ENCODE measurements at places on chromosomes 2 and 18.
A peak's percentile ranks its signal among the peaks of the same experiment; 100 is the strongest.

GRCh38 chr2:207944979-207945600 lies 80.2 kb downstream of the PLEKHM3 start:
- no peak for DNase-seq

GRCh38 chr2:70759446-70759845 lies 8.6 kb downstream of the ADD2 start:
- DNase-seq, result no peak

GRCh38 chr2:43465234-43465633 lies 130.6 kb downstream of the THADA start:
- DNase-seq, result no peak

- peak; percentile 25 for DNase-seq
These were observed 167.1 kb downstream of the ZFP36L2 start for GRCh38 chr2:43059183-43059897.

DNA sequence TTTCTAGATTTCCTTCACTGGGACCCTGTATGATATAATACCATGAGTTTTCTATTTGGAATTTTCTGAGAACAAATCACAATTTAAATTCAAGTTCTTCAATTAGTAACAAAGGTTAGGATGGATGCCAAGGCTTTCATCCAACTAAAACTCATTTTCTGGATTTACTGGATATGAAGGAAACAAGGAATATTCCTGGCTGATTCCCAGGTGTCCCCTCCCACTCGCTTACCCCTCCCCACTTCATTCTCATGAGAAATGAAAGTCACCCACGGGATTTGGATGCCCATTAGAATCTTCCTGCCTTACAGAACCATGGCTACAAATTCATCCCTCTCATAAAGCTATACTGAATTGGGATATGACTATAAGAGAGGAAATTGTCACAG lies 40.0 kb downstream of the RNU4ATAC start:
- DNase-seq, result no peak

DNA sequence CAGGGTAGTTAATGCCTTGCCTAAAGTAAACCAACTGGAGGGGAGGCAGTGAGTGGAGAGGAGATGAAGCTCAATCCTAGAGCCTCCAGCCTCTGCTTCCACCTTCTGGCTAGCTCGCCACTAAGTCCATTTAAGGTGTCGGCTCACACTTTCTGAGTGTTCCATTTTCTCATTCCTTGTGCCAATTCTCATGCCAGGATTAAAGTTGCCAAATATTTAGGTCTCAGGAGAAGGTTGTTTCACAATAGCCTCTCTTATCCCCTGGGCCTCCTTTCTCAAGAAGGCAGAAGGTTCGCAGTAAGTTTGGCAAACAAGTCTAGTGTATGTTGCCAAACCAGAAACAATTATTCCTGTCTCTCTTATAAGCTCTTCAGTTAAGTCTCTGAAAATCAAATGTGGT lies 57.2 kb downstream of the TACR1 start:
- DNase-seq, result no peak

DNA sequence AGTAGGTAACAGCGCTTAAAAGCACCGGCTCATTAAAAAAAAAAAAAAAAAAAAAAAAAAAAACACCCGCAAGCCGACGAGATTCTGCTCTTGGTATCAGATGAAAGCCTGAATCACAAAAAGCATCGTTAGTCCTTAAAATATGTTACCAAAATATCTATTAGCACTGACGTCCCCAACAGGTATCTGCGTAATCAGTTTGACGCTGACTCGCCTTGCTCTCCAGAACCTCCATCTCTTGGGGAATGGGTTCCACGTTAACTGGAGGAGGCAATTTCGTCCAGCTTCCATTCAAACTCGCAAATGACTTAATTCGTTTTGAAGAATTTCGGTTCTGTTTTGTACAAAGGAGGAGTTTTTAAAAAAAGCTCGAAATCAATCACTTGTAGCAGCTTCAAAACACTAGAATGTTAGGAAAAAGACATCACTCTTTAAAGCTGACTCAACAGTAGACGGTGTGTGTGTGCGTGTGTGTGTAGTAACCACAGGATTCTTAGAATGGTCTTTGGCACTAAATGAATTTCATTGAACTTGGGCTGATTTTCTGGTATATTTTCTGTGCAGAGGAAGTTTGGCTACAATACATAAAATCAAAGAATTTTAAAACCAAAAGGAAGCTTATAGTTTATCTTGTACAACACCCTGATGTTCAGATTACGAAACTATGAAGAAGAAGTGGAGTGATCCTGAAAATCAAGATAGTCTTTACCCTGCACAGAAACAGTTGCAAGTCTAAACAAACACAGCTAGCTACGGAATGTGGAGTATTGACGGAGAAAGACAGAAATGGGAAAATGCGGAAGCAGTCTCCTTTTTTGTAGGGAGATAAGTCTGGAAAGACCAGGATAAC lies 1.1 kb upstream of the PGAP1 start:
- DNase-seq, result peak; percentile 15

- no peak for DNase-seq
These were observed 91.2 kb upstream of the ALPP start for GRCh38 chr2:232287316-232287715.

DNA sequence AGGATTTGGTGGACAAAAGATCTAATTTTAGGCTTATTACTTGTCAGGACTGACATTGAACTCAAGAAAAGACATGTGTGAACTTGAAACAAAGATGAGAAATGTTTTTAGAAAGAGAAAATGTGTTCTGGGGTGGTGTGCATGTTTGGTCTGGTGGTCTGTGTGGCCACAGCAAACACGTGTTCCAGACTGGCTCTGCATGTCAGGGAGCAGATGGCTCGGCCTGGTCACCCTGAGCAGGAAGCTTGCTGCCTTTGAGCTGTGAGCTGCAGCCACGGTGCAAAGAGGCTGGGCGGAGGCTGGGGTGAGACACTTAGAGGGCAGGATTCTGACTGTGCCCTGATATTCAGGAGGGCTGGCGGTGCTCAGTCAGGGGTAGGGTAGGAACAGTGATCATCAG lies 186.1 kb downstream of the CTIF start:
- no peak for DNase-seq

- DNase-seq, result no peak
These were observed 62.9 kb downstream of the ACKR3 start for GRCh38 chr2:236632295-236633218.

GRCh38 chr18:35939138-35939537 lies 33.3 kb upstream of the RMP24 start:
- DNase-seq, result no peak

DNA sequence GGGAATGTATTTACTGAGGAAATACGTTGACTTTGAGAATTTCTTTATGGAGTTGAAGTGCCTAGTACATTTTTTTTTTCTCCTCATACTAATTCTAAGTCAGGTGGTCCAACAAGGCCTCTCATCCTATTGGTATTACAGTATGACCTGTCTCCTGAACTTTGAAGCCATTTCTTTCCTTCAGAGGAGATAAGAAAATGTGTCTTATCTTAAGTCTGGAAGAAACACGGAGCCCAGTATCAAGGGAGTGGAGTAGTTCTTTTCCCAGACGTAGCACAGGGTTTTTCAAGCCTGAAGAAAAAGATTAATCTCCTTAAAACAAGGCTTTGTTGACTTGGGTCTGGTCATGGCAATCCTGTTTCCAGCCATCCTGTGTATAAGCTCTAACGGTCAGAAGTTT lies 11.6 kb upstream of the CPS1 start:
- DNase-seq, result no peak

DNA sequence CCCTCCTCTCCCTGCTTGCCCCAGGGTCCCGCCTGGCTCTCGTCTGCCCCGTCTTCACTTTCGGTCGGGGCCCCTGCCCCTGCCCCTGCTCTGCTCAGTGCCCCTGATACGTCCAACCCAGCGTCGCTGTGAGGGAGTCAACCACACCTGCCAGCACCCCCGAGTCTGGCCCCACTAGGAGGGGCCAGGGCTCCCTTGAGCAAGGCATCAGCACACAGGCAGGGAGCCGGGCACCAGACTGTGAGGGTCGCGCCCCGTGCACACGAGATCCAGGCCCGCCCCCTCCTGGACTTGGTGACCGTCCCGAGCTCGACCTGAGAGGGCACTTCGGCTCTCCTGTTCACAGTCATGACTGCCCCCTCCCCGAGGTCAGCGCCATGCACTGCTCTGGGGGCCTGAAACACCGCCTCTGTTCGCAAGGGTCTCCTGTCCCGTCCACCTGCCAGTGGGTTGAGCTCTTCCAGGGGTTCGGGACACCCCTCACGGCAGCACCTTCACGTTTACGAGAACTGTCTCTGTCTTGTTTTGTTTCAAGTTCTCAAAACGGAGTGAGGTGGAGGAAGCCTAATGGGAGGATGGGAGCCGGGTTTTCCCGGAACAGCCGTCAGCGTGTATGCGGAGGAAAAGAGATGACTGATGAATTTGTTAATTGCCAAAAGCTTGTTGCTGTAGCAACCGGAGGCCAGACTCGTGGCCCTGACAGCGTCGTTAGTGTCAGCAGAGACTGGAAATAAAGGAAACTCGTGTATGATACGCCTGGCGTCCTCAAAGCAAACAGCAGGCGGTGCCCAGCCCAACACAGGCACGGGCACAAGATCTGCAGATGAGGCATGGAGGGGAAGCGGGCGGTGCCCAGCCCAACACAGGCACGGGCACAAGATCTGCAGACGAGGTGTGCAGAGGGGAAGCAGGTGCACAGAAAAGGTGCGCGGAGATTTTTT lies 48.2 kb upstream of the KCNG2 start:
- DNase-seq, result no peak

- DNase-seq, result no peak
These were observed 9.8 kb upstream of the ERBB4 start for GRCh38 chr2:212548455-212548819.

- DNase-seq, result no peak
These were observed 27.3 kb downstream of the LPIN2 start for GRCh38 chr18:2985628-2986027.

GRCh38 chr18:74248595-74248994 lies 43.2 kb downstream of the CYB5A start:
- no peak for DNase-seq

GRCh38 chr2:98749066-98749450 lies 18.1 kb upstream of the MGAT4A start:
- no peak for DNase-seq

DNA sequence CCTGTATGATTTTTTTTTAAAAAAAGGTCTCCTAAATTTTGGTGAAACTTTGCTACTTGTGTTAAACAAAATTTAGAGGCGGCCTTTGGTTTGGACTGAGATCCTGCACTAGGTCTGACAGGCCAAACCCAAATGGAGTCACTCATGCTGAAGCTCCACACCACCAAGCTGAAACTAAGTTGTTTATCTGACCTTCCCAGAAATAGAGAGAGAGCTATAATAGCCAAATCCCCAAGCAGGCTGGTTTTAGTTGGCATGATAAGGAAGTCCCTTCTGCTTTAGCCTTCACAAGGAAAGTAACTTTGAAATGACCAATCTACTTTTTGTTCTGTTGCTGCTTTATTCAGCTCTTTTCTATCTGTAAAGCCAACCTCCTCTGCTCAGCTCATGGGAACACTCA lies 17.1 kb upstream of the THUMPD2 start:
- DNase-seq, result no peak

- DNase-seq, result no peak
These were observed 56.5 kb downstream of the BCL11A start for GRCh38 chr2:60496956-60497355.

DNA sequence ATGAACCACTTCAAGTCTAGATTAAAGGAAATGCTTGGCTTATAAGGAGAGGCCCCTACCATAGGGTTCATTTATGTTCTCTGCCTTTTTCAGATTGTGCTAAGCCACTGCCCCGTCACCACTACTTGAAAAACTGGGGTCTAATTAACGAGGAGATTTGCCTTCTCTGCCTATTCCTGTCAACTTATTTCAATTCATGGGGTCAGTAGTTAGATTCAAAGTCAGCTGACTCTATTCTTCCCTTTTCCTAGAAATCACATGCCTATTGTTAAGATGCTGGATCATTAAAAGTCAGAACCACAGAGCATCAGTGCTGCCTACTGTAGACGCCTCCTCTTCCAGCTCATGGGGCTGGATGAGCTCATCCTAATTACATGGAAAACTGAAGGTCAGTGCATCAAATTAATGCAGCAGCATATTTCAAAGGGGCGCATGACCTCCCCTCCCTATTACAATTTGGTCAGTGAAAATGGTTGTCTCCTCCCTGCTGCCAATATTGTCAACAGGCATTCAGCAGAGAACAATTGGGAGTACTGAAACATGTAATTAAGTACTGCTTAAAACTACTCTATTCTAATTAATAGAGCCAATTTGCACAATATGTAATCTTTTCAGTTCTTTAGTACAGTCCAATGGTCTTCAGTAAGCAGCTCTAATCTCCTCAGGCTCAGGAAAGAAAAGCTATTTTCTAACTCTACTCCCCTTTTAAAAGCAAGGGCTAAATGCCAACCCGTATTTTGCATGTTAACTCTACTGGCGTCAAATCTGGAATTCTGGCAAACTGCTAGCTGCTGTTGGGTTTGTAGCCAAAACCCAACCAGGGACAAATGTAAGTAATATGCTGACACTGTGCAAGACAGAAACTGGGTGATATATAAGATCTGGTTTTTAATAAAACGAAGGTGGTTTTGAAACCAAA lies 117.4 kb upstream of the ITGB6 start:
- DNase-seq, result no peak

DNA sequence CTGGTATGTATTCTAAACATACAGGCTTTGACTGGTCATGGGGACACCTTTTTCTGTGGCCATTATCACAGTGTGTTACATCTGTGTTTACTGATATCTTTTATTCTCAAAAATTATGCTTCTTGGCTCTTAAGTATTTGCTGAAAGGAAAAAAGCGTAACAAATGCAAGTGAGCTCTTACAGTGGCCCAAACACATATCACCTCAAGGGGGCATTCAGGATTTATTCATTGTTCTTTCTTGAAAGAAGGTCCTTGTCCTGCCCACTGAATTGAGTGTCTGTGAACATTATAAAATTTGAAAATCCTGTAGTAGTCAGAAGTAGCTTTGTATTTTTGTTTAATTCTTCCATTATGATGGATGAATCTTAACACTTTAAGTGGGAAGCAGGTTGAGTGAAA lies 454.5 kb downstream of the XIRP2 start:
- no peak for DNase-seq

DNA sequence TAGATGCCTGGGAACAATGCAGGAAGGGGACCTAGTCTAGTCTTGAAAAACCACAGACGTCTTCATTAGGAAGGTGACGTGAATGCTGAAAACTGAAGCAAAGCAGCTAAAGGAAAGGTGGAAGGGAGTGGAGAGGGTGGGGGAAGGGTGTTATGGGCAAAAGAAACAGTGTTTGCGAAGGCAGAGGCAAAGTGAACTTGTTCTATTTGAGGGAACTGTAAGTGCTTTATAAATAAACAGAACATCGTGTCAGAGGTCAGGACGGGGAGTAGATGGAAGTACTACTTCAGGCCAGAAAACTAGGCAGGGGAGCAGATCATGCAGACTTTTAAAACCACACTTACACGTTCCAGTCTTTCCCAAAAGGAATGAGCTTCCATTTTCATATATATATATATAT lies 57.8 kb downstream of the FASTKD2 start:
- DNase-seq, result no peak

GRCh38 chr2:33230195-33230594 lies 246.3 kb upstream of the RASGRP3 start:
- DNase-seq, result no peak

GRCh38 chr18:55047546-55047945 lies 88.3 kb upstream of the CCDC68 start:
- no peak for DNase-seq

- no peak for DNase-seq
These were observed 36.9 kb downstream of the RAPH1 start for GRCh38 chr2:203498161-203498560.
